Naive thymus-derived CD8-positive, alpha-beta T cell (primary cell): ENCODE measurements at places on chromosomes 2 and 18.

GRCh38 chr2:172239944-172240590 lies 137.4 kb upstream of the DLX2 start:
- no peak for DNase-seq

- no peak for DNase-seq
Measured at GRCh38 chr2:159093497-159093896, 125.1 kb downstream of the TANC1 start.

- no peak for DNase-seq
Measured at GRCh38 chr2:213415093-213415492, 130.8 kb downstream of the SPAG16 start.

- DNase-seq = no peak
Measured at GRCh38 chr2:42336361-42336965, 24.6 kb downstream of the COX7A2L start.

DNA sequence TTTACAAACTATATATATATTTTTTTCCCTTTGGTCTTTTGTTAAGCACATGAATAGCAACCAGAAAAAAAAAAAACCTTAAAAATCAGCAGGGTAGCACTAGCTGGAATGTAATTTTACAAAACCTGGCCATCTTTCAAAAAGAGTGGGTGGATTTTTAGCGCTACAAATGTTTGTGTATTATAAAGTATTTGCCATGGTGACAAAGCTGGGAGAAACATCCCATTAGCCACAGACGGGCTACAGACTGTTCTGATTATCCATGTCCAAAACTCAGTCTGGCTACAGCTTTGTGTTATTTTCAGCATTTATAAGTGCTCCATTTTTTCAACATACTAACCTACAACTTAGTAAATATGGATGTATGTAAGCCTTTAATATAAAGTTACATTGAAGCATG lies 249.5 kb upstream of the TANK start:
- DNase-seq = no peak

- no peak for DNase-seq
Measured at GRCh38 chr2:239365782-239366435, 34.9 kb downstream of the HDAC4 start.

DNA sequence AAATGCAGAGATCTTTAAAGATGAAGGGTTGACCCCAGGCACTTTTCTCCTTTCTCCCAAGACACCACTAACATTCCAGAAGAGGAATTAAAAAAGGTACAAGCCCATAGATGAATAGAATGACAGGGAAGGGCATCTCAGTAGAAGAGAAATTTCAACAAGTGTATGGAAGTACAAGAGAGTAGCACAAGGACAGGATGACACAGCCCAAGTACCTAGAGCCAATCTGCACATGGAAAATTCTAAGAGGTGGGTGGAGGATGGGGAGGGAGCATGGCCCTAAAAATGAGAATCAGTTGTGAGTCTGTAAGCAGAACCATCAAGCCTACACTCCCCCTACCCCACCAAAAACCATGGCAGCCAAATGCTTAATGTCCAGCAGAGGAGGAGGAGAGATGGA lies 39.7 kb upstream of the LOXHD1 start:
- DNase-seq = no peak

DNA sequence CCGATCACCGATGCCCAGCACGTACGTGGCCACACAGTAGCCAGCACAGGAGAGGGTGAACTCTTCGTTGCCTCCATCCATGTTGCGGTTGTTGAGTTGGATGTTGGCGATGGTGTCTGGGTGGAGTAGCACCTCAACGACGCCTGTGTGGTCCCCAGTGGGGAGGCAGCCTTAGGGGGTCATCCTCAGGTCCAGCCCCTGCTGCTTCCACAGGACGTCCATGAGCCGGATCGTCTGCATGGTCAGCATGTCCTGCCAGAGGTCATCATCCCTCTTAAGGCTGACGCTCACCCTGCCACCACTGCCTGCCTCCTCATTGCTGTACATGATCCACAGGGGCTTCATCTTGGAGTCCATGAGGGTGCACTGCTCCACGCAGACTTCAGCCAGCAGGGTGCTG lies 369.3 kb downstream of the CMPK2 start:
- no peak for DNase-seq

DNA sequence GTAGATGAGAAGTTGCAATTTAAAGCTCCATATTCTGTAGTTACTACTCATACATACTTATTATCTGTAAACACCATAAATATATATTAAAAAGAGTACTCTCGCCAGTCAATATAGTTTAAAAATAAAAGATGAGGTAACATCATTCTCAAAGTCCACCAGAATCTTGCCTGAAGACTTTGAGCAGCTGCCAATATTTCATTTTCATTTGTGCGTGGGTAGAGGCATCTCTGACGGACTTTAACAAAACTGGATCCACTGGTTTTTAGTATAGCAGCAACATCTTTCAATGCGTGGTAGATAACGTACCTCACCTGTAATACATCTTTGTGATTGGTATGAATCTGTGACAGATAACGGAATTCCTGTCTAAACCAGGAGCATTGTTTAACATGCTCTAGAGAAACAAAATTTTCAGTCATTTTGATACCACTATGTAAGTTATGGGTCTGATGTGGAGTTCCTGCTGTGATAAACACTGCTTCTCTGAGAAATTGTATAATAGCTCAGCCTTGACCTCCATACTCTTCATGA lies 45.0 kb downstream of the WDR75 start:
- DNase-seq = no peak

DNA sequence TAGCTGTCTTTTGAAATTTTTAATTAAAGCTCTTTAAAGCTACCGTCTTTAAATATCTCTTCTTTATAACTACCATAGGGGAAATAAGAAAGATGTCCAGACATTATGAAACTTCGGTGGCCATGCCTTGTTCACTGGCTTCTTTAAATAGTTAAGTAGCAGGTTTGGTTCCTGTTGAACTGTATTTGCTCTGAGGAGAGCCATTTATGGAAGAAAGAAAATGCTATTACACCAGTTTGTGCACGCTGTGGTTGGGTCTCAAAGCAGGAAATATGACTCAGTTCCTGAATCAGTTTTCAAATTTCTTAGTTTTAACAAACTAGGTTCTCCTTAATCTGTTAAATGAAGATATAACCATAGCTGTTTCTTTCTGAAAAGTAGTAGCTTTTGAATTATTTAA lies 12.2 kb downstream of the ARPC2 start:
- DNase-seq = no peak

DNA sequence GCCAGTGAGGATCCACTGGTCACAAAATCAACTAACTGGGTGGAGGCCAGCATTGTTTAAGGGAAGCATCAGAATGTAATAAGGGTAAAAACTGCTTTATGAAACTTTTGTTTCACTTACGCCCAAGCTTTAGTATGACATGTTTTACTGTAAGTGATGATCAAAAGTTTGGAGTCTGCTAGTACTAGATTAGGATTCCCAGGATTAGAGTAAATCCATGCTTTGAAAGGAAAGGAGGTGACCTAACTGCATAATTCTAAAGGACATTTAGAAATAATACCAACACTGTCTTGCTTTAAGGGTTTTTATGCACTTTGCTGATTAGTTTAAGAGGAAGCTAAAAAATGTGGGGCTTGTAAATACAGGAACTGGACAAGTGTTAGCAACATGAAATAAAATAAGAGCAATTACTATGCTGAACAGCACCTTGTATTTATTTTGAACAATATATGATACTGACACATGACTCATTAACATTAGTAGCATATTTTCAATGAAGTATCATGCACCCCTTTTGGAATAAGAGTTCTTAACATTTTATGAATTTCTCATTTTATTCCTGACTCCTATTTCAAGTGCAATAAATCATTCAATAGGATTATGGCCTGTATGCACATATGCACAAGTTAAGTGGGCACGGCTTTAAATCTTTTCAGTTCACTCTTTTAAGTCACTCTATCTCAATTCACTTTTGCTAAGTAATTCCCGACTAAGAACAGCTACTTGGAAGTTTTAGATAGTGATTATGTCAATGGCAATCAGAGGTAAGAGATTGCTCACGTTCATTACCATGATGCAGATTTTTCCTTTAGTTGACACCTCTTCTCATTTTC lies 62.5 kb downstream of the STK39 start:
- DNase-seq = no peak

- DNase-seq = no peak
Measured at GRCh38 chr2:205670292-205670691, 12.0 kb upstream of the NRP2 start.

DNA sequence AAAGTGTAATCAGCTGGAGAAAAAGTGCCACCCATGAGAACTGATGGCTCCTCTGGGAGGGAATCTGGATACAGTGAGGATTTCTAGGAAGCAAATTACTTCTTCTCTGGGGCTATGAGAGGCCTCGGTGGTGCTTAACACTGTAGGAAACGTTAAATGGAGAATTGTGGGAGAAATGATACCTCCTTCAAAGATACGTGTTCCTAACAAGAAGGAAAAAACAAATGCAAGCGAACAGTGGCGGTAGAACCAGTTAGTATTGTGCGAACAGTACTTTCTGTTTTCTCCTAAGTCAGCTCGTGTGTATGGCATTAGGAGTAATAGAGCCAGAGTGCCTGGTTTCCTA lies 587 bp upstream of the MTIF2 start:
- no peak for DNase-seq

- no peak for DNase-seq
Measured at GRCh38 chr2:224658780-224659405, 57.3 kb downstream of the CCDC195 start.

DNA sequence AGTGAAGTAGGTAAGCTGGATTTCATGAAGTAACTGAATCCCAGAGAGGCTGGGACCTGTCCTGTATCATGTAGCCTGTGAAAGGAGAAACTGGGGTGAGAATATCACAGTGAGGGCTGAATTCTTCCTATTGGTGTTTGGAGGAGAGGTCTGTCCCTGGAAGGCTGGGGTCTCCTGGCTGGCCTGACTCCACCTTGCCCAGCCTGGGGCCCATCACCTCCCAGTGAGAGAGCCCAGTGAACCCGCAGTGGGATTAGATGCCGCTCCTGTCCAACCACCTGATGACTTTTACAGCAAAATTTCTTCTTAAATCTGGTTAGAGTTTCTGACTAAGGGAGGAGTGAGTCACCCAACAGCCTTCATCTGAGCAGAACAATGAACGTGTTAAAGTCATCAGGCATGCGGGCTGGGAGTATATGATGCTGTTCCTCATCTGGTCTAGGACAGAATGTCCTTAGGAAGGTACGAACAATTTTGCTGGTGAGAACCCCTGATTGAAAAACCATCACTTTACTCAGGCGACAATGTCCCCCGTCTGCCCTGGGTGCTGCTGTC lies 152.9 kb downstream of the LPIN1 start:
- DNase-seq = no peak

- no peak for DNase-seq
Measured at GRCh38 chr2:145563741-145564615, 1044.1 kb upstream of the ZEB2 start.

DNA sequence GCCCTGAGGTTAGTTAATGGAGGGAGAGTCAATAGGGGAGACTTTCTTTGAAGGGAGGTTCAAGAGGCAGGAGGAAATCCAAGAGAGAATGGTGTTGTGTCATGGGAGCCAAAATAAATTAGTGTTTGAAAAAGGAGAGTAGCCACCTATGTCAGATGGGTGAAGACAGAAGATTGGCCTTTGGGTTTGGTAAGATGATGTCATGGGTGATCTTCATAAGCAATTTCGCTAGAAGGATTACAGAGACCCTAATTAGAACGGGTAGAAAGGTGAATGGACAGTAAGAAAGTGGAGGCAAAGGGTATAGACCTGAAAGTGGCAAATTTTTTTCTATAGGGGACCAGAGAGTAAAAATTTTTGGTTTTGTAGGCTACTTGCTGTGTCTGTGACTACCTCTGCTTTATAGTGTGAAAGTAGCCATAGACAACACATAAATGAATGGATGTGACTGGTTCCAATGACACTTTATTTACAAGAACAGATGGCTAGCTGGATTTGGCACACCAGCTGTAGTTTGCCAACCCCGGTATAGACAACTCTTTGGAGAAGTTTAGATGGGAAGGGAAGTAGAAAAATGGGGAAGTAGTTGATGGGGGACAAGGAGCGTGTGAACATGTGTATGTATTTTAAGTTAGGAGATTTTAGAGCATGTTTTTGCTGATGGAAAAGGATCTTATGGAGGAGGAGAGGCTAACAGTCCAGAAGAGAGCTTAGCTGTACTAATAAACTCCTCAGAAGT lies 9.3 kb downstream of the STAMBP start:
- DNase-seq = no peak

DNA sequence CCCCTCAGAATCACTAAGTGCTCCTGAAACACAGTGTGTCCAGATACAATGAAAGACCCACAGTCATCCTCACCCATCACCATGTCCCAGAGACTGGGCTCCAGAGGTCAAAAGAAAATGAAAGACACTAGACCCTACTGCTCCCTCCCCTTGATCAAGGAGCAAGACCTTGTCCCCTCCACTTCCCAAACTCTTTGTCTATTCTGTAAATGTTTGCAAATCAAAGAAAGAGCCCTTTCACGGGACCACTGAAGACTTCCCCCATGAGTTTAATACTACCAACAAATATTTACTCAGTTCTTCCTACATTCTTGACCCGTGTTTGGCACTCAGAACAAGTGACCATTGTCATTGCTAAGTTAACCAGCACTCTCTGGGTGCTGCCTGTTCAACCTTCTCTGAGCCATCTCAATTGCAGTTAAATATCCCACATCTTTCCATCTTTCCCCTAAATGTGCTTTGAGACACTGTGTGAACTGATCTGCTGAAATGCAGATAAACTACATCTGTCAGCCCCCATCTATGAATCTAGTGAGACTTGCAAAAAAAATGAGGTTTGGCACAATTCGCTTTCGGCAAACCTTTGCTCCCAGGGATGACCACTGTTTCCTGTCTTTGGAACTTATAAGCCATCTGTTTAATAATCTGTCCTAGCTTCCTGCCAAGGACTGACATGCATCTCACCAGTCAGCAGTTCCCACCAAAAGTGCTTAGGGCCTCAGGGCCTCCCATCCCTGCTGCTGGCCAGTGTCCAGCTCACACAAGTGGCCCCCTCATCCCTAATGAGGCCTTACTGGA lies 170.3 kb downstream of the GFPT1 start:
- no peak for DNase-seq

DNA sequence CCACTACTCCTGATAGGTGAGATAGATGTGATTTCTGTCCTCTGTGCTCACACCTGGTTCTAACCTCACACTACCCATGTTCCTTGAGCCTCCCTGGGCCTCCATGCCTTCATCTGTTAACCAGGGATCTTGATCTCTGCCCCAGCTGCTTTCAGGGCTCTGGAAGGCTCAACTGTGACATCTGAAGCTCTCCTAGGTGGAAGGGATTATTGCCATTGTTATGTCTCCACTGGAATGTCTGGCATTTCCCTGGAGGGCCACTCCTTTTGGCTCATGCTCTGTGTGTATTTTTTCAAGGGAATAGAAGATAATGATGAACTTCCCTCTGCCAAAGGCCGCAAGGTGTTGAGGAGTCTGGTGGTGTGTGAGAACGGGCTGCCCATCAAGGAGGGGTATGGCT lies 41.2 kb downstream of the PCARE start:
- DNase-seq = no peak

DNA sequence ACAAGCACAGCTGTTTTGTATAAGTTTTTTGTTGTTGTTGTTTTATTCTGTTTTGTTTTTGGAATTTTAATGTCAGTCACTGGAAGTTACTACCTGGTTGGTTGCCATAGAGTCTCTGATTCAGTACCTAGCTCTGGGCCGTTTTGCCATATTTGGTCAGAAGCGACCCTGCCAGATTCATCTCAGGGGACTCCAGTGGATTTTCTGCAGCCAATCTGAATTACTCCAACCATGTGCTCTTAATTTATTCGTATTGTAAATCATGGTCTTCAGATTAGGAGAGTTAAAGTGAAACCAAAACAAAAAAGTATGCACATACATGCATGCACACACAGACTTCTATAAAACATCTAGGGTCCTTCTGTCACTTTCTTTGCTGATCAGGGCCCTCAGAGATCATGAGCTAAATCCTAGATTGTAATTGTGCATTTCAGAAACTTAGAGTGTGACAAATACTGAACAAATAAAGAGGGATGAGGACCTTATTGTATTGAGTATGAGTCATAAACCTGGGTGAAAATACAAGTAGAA lies 317.4 kb upstream of the UBE2E3 start:
- DNase-seq = no peak
